ENCODE measurements at places on chromosomes 11 and 22.

- DNase-seq, result no peak
- H3K27me3 ChIP-seq, result no peaks in the 10 kb centered on the region
- H3K4me3 ChIP-seq, result no peak overlapping the region
- H3K4me1 ChIP-seq, result no peaks in the 10 kb centered on the region
Observed at GRCh38 chr22:42190274-42190673, 59.7 kb upstream of the CYP2D6 start.

DNA sequence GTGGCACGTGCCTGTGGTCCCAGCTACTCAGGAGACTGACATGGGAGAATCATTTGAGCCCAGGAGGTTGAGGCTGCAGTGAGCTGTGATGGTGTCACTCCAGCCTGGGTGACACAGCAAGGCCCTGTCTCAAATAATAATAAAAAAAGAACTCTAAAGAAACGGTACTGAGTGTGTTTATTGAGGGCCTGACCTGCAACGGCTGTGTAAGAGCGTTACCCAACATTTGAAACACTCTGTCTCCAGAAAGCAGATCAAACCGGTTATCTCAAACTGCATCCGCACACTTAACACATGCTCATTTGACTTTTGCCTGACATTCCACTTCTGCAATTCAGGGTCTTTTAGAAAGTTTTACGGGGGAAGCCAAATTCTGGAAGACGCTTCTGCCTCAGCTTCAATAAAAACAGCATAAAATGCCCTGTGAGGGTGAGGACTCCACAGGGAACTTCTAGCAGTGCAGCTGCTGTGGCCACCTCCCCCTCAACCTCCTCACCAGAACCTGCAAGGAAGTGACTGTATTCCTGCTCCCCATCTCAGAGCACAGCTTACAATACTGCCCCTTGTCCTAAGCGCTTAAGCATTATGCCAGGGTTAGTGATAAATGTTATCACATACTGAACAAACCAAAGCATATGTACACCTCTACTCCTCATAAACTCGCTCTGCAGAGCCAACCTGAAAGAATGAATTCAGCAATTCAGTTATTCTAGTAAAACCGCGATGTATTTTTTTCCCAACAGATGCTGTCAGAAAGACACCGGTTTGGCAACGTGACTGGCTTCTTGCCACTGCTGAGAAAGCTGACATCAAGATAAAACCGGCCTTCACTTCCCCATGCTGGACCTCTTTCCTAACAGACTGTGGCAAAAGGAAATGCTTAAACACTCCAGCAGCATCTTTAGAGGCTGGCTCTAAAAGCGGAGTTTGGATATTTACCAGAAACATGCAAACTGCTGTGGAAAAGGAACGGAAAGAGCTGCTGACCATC is 52.2 kb downstream of the PRDM10 start:
- no peak overlapping the region for H3K27ac ChIP-seq
- DNase-seq, result no peak
- H3K4me1 ChIP-seq, result peaks cover 7% of the 10 kb centered on the region
- no peak overlapping the region for H3K4me3 ChIP-seq
- H3K27me3 ChIP-seq, result no peaks in the 10 kb centered on the region

GRCh38 chr22:38289583-38290082 is 16.8 kb upstream of the TMEM184B start:
- DNase-seq, result no peak
- peaks cover 26% of the 10 kb centered on the region for H3K36me3 ChIP-seq
- peaks cover 5% of the 10 kb centered on the region for H3K4me1 ChIP-seq
- H3K27ac ChIP-seq, result peak overlapping the region; percentile 90
- H3K4me3 ChIP-seq, result no peak overlapping the region
- H3K27me3 ChIP-seq, result no peaks in the 10 kb centered on the region

GRCh38 chr22:33381531-33382406 is 323.6 kb upstream of the SYN3 start:
- H3K4me3 ChIP-seq, result no peak overlapping the region
- H3K27ac ChIP-seq, result no peak overlapping the region
- H3K27me3 ChIP-seq, result no peaks in the 10 kb centered on the region
- H3K4me1 ChIP-seq, result no peaks in the 10 kb centered on the region
- DNase-seq, result no peak

- H3K27me3 ChIP-seq, result no peaks in the 10 kb centered on the region
- H3K4me3 ChIP-seq, result no peak overlapping the region
- H3K4me1 ChIP-seq, result no peaks in the 10 kb centered on the region
- DNase-seq, result peak; percentile 93
- no peaks in the 10 kb centered on the region for H3K36me3 ChIP-seq
- H3K27ac ChIP-seq, result no peak overlapping the region
Observed at GRCh38 chr11:88480223-88480622, 142.7 kb upstream of the CTSC start.

DNA sequence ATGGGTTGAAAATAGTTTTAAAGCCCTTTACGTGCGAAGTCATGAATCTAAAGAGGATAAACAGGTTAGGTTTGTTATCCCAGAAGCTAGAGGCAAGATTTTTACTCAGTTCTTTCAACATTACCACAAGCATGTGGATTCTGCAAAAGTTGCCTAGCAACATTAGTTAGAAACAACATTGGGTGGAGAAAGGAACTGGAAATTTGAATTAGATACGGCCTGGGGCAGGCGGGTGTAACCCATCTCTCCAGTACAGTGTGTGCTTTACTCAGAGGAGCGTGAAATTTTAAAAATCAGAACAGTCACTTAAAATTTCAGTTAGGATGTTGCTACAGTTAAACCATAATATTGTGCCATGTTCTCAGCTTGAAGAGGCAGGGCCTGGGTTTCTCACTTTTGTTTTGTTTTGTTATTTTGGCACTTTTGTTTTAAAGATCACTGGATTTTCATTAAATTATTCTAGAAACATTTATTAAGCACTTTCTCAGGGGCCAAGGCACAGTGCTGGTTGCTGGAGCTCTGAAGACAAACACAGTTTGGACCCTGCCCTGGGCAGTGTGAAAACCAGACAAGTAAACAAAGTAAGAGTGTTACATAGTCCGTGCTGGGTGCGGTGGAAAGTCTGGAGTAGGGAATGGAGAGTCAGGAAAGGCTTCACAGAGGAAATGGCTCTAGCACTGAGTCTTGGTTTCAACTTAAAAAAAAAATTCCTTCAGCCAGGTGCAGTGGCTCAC is 4.4 kb upstream of the WEE1 start:
- peaks cover 35% of the 10 kb centered on the region for H3K4me1 ChIP-seq
- H3K27ac ChIP-seq, result peak overlapping the region; percentile 98
- no peaks in the 10 kb centered on the region for H3K36me3 ChIP-seq
- H3K4me3 ChIP-seq, result no peak overlapping the region

- no peaks in the 10 kb centered on the region for H3K27me3 ChIP-seq
- H3K36me3 ChIP-seq, result no peaks in the 10 kb centered on the region
- peaks cover 3% of the 10 kb centered on the region for H3K4me1 ChIP-seq
- DNase-seq, result no peak
Observed at GRCh38 chr11:1480555-1481482, 5.8 kb downstream of the MOB2 start.

DNA sequence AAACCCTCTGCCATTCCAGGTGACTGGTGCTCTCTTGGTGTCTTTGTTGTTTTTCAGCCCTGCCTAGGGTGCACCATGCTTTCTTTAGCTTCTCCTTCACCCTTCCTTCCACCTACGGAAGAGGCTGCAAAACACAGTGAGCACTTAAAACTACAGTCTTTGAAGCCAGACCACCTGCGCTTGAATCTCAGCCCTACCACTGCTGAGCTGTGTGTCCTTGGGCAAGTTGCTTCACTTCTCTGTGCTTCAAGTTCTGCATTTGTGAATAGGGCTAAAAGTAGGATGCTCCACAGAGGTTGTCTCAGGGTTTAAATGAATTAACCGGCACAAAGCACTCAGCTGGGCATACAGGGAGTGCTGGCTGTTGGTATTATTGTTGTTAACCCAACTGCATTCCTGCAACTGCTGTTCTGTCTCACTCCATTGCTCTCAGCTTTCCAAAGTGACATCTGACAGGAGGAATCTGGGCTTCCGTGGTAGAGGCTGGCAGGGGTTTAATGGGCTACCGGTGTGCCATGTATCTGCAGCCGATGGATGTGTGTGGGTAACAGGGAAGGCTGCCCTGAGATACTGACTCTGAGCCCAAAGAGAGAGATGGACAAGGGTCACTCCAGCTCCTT is 139.3 kb downstream of the FBXO7 start:
- no peaks in the 10 kb centered on the region for H3K36me3 ChIP-seq
- H3K4me1 ChIP-seq, result peaks cover 10% of the 10 kb centered on the region
- no peaks in the 10 kb centered on the region for H3K27me3 ChIP-seq
- no peak for DNase-seq

- no peak overlapping the region for H3K27ac ChIP-seq
- H3K36me3 ChIP-seq, result no peaks in the 10 kb centered on the region
- no peaks in the 10 kb centered on the region for H3K27me3 ChIP-seq
- no peaks in the 10 kb centered on the region for H3K4me1 ChIP-seq
- no peak overlapping the region for H3K4me3 ChIP-seq
Observed at GRCh38 chr11:37718431-37718999, 1120.5 kb upstream of the RAG2 start.

GRCh38 chr11:12787847-12788246 is 113.6 kb downstream of the TEAD1 start:
- H3K4me1 ChIP-seq, result peaks cover 35% of the 10 kb centered on the region
- H3K36me3 ChIP-seq, result no peaks in the 10 kb centered on the region
- H3K27me3 ChIP-seq, result no peaks in the 10 kb centered on the region
- H3K4me3 ChIP-seq, result no peak overlapping the region
- H3K27ac ChIP-seq, result no peak overlapping the region
- DNase-seq, result no peak

DNA sequence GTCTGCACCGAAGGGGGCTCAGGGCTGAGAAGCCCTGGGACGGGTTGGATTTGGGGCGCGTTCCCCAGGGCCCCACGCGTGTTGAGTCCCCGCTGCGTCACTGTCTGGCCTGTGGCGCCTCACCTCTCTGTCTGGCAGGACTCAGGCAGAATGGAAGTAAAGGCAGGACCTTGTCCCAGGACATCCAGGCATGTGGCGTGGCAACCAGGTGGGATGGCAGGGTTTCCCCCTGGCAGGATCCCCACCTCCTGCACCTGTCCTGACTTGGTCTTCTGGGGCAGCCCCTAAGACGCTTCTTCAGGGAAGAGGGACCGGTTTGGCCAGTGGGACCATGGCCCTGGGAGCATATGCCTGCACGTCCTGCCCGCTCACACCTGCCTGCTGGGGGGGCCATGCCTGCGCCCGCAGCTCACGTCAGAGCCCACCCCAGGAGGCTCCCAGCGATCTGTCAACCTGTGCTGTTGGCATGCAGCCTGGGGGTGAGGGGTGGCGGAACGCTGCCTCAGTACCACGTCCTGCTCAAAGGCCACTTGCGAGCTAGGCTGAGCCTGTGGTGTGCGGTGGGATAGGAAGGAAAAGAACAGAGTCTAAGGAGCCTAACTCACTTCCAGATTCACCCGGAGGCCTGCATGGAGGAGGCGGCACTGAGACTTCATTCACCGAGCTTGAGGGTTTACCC is 72.7 kb downstream of the KCNQ1 start:
- H3K36me3 ChIP-seq, result no peaks in the 10 kb centered on the region
- H3K4me3 ChIP-seq, result no peak overlapping the region
- H3K27me3 ChIP-seq, result peaks cover 13% of the 10 kb centered on the region
- H3K4me1 ChIP-seq, result peaks cover 5% of the 10 kb centered on the region

GRCh38 chr11:45850446-45850845 is 3.2 kb downstream of the CRY2 start:
- no peak overlapping the region for H3K4me3 ChIP-seq
- H3K4me1 ChIP-seq, result peaks cover 47% of the 10 kb centered on the region
- no peaks in the 10 kb centered on the region for H3K36me3 ChIP-seq
- H3K27me3 ChIP-seq, result peaks cover 11% of the 10 kb centered on the region
- peak; percentile 48 for DNase-seq

GRCh38 chr22:49727191-49727880 is 100.3 kb downstream of the BRD1 start:
- no peak overlapping the region for H3K4me3 ChIP-seq
- no peak overlapping the region for H3K27ac ChIP-seq
- no peak for DNase-seq
- H3K4me1 ChIP-seq, result no peaks in the 10 kb centered on the region
- peaks cover 66% of the 10 kb centered on the region for H3K27me3 ChIP-seq
- no peaks in the 10 kb centered on the region for H3K36me3 ChIP-seq

DNA sequence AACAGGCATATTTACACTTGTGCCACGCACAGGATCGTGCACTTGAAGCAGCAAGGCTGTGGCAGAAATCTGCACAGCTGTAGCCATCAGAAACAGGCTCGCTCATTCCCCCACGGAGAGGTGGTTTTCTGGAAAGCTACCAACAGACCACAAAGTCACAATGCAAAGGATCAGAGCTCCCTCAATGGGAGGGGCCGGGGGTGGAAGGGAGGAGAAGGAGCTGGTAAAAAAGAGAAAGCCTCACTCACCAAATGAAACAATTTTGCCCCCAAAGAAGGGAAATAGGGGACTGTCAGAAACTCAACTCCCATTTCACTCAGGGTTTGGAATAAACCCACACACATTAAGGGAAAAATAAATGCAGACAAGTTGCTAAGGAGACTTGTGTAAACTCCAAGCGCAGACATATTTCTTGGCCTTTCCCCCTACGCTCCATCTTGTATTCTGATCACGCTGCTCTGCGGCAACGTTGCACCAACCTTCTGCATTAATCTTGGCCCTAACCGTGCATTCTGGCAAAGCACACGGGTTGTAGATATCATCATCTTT is 43.2 kb upstream of the BLID start:
- no peak overlapping the region for H3K27ac ChIP-seq
- H3K4me1 ChIP-seq, result no peaks in the 10 kb centered on the region

GRCh38 chr11:76835036-76835435 is 25.7 kb upstream of the ACER3 start:
- no peak overlapping the region for H3K27ac ChIP-seq
- no peak for DNase-seq
- H3K27me3 ChIP-seq, result no peaks in the 10 kb centered on the region

- no peaks in the 10 kb centered on the region for H3K27me3 ChIP-seq
- no peak overlapping the region for H3K4me3 ChIP-seq
- DNase-seq, result no peak
- H3K27ac ChIP-seq, result no peak overlapping the region
Observed at GRCh38 chr11:111098091-111098490, 147.4 kb upstream of the POU2AF2 start.

GRCh38 chr11:88623531-88623930 is 286.0 kb upstream of the CTSC start:
- H3K36me3 ChIP-seq, result no peaks in the 10 kb centered on the region
- no peaks in the 10 kb centered on the region for H3K4me1 ChIP-seq
- H3K27me3 ChIP-seq, result no peaks in the 10 kb centered on the region
- H3K4me3 ChIP-seq, result no peak overlapping the region
- H3K27ac ChIP-seq, result no peak overlapping the region

DNA sequence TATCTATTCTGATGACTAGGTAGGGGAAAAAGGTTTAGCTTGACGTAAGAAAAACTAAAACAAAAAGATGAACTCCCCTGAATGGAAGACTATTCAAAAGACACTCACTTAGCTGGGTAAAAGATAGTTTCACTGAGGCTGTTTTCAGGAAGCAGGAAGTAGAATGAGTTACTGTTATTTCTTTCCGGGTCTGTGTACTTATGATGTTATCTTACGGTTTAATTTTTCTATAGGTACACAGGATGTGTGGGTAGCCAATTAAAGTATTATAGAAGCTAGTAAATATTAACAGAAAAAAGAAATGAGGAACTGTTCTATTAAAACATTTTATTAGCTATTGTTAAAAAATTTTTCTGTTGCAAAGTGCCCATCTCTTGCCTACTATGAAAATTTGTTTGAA is 45.8 kb upstream of the MMP7 start:
- H3K27ac ChIP-seq, result no peak overlapping the region
- DNase-seq, result no peak
- no peak overlapping the region for H3K4me3 ChIP-seq
- no peaks in the 10 kb centered on the region for H3K36me3 ChIP-seq
- H3K4me1 ChIP-seq, result no peaks in the 10 kb centered on the region

Measured in cardiac muscle cell (in vitro differentiated cells and primary cell).